ENCODE measurements at places on chromosomes 1 and 21. TPM values are rescaled to one million over a fixed set of nuclear protein-coding genes. Genes with fewer than 3 reads are reported as not detected.

UTS2 gene
- total RNA-seq = not detected

CDA gene
- 0.92 TPM for total RNA-seq

CD1D gene
- 0.59 TPM for total RNA-seq

GPX7 gene
- total RNA-seq = 13.3 TPM

ADORA3 gene
- not detected for total RNA-seq

ARHGAP29 gene
- 56.6 TPM for total RNA-seq

CATSPERE gene
- 0.73 TPM for total RNA-seq

PCBP3 gene
- 2.5 TPM for total RNA-seq

APCS gene
- total RNA-seq = not detected

GPA33 gene
- not detected for total RNA-seq

CLCA1 gene
- total RNA-seq = not detected

OPRD1 gene
- under 0.01 TPM for total RNA-seq

Measured in smooth muscle cell of the pulmonary artery (primary cell).